ENCODE measurements at places on chromosomes 12 and 14.

DNA sequence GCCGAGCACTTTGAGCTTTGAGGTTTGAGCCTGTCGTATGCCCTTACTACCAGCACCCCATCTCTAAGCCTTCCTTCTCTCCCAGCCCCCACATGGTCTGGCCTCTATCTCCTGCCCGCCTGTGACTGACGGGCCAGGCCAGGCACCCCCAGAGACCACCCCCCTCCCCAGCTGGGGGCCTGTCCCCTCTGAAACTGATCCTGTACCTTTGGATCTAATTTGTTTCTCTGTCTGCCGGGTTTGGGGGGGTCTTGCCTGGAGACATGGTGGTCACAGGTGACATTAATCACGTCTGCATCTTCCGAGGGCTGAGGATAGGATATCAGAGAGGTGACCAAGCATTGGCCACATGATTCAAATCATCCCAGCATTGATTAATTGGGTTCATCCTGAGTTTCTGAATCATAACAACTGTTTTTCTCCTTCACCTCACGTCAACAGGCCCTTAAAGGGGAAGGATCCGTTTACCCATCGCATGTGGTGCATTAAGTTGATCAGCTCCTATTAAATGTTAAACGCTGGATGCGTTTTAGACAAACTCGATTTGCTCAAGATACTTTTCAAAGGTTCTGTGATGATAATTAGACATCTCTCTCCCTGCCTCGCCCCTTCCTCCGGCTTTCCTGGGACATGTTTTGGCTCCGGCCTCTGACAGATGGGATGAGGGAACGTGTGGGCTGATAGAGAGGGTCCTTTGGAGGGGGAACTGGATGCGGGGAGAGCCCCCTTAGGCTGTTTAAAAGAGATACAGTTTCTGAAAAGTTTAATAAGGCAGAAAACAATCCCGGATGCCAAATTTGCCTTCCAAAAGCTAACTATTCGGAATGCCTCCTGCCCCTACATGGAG, 63.3 kb upstream of the TBX3 start:
- no peaks in the 10 kb centered on the region for H3K4me1 ChIP-seq
- no peak for DNase-seq
- peaks cover 42% of the 10 kb centered on the region for H3K27me3 ChIP-seq
- H3K27ac ChIP-seq: no peak overlapping the region
- H3K4me3 ChIP-seq: no peak overlapping the region
- H3K36me3 ChIP-seq: no peaks in the 10 kb centered on the region

DNA sequence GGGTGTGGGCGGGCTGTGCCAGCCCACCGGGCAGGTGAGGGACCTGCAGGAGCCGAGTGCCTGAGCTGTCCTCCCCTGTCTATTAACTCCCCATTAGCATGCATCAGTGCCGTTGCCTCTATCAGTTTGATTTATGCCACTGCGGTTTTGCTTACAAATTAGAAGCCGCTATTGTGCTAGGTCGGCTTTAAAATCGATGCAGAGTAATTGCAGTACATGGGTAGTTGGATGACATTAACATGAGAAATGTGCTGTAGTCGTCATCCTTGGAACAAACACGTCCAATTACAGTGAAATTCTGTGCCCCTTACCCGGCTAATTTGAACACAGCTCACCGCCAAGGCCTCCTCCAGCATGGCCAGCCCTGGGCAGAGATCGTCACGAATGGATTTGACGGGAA, 145.8 kb downstream of the TSPAN9 start:
- no peaks in the 10 kb centered on the region for H3K36me3 ChIP-seq
- no peaks in the 10 kb centered on the region for H3K4me1 ChIP-seq
- DNase-seq: no peak
- no peak overlapping the region for H3K4me3 ChIP-seq
- H3K27ac ChIP-seq: no peak overlapping the region

GRCh38 chr12:103442822-103443221, 52.9 kb downstream of the C12orf42 start:
- peaks cover 4% of the 10 kb centered on the region for H3K27me3 ChIP-seq
- H3K27ac ChIP-seq: no peak overlapping the region
- no peak for DNase-seq
- H3K36me3 ChIP-seq: no peaks in the 10 kb centered on the region
- no peaks in the 10 kb centered on the region for H3K4me1 ChIP-seq
- no peak overlapping the region for H3K4me3 ChIP-seq

DNA sequence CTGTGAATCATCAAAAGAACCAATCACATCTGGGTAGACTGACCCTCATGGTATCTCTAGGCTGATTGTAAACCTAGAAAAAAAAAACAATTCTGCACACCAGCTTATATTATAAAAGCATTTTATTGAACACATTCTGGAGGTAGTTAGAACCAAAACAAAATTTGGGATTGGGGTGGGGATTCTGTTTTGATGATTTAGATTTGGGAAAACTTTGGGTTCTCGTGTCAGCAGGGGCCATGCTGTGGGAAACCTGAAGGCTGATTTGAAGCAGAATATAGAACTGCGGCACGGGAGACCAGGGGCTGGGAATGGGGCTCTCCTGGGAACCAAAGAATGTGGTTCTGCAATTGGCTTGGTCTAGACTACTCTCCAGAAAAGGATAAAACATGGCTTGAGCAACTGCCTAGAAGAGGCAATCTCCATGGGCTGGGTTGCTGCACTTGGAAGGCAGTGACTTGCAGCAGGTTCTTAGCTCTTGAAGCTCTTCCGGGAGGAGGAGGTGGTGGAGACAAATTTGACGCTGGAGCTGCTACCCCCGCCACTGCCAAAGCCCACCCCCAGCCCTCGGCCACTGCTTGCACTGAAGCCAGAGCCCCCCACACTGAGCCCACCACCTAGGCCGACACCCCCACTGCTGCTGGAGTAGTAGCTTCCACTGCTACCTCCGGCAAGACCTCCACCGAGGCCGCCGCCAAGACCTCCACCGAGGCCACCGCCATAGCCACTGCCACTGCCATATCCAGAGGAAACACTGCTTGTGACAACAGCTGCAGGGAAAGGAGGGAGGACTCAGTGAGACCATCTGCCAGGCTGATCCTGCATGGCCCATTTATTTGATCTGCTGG, 5.5 kb downstream of the KRT5 start:
- H3K36me3 ChIP-seq: no peaks in the 10 kb centered on the region
- peaks cover 28% of the 10 kb centered on the region for H3K27me3 ChIP-seq
- H3K4me3 ChIP-seq: no peak overlapping the region
- H3K4me1 ChIP-seq: no peaks in the 10 kb centered on the region
- DNase-seq: peak; percentile 7

DNA sequence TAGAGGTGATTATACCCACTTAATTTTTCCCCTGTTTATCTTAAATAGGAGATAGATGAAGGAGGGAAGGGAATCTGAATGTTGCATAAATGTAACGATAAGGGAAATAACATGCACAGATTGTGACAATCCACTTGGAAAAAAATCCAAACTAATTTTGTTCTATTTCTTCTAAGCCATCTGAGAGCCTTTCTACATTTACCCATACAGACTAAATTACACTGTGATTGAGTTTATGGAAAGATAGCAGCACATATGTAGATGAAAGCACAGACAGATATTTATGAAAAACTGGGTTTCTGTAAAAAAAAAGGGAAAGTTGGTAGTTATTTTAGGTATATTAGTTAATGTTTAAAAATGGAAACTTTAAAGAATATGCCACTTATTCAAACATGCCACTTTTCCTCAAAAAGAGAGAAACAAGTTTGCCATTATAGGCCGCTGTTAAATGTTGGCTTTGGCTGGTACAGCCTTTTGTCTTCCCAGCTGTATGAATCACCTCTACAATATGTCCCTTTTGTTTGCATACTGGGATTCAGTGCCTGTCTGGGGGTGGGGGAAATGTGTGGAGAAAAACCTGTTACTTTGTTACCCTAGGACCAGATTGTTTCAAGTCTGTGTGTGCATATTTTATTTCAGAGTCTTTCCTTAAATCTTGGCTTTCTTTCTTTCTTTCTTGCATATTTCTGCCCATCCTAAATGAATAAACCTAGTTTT, 470.2 kb upstream of the LMO3 start:
- H3K27ac ChIP-seq: no peak overlapping the region
- H3K4me3 ChIP-seq: no peak overlapping the region
- H3K27me3 ChIP-seq: no peaks in the 10 kb centered on the region
- H3K4me1 ChIP-seq: peaks cover 15% of the 10 kb centered on the region
- no peaks in the 10 kb centered on the region for H3K36me3 ChIP-seq

GRCh38 chr12:113290506-113290905, 44.4 kb downstream of the SLC8B1 start:
- no peak for DNase-seq
- peaks cover 1% of the 10 kb centered on the region for H3K36me3 ChIP-seq

DNA sequence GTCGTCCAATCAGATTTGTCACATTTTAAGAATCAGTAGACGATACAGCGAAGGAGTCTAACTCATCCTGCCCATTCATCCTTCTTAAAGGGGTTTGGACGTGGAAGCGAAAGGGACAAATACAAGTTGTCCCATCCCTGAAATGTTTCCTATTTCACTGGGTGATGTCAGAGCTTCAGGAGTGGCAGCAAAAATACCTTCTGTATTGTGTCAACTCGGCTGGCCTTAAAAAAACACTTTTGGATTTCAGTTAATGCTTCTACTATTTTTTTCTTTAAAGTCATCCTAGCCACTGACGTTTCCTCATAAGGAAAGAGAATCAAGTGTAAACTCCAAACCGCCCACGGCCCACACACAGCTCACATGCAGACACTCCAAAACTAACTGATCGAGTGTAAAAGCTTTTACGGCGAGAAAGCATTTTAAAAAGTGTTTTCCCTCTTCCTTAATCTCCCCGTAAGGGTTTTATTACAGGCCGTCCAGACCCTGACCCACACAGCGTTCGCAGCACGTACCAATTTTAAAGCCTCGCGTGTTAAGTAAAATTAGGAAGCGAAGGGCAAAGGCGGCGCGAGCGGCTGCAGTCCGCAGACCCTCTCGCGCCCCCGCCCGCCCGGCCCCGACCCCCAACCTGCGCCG, 593 bp downstream of the CFL2 start:
- peak overlapping the region; percentile 93 for H3K4me3 ChIP-seq
- no peak for DNase-seq
- H3K27ac ChIP-seq: peak overlapping the region; percentile 97
- H3K36me3 ChIP-seq: peaks cover 6% of the 10 kb centered on the region
- H3K4me1 ChIP-seq: peaks cover 9% of the 10 kb centered on the region
- H3K27me3 ChIP-seq: peaks cover 7% of the 10 kb centered on the region

DNA sequence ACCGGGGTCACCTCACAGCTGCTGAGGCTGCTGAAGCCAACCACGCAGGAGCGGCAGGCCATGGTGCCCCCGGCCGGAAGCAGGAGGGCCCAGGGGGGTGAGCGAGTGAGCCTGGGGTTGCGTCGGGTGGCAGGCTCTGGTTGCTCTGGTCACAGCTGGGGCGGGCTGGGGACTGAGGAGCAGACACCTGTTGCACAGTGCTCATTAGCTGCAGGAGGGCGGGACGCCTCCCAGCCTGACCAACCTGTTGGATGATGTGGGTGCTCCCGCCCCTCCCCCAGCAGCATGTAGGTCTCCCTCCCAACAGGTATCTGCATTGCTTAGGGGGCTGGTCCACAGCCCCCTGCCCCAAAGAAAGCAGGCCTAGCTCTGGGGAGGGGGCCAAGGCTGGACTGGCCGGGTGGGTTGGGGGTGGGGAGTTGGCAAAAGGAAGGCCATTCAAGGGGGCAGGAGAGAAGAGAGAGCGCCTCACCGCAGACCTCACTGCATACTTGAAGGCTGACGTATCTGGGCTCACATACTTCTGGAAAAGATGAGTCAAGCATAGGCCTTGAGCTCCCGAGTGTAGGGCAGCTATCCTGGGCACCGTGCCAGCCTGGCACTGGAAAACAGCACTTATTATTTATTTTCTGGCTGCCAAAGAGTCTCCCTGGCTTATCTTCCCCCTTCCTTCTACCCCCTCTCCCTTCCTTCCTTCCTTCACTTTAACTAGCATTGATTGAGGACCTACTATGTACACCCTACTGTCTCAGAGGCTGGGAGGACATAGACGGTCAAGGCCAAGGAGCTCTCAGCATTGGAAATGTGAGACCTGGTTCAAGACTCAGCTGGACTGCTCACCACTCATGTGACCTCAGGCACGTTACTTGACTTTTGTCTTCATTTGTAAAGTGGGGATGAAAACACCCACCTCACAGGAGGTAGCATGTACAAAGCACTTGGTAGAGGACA, at the start of gene KRT80:
TSS of gene KRT80 (minus strand) at position 174 of the 951 bp plus-strand sequence. CDS start at position 62, 112 bp downstream.
- H3K27me3 ChIP-seq: peaks cover 19% of the 10 kb centered on the region
- peak within 1 kb of the TSS; percentile 84 for H3K27ac ChIP-seq
- DNase-seq: no peak
- no peak within 1 kb of the TSS for H3K4me3 ChIP-seq

DNA sequence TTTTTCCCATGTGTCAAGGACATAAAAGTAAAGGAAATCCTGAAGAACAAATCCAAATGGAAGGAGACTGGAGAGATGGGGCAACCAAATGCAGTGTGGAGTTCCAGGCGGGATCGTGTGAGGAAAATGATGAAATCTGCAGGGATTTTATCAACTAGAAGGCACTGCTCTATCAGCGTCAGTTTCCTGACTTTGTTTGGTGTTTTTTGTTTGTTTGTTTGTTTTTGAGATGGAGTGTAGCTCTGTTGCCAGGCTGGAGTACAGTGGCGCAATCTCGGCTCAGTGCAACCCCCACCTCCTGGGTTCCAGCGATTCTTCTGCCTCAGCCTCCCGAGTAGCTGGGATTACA, 43.3 kb upstream of the GPR132 start:
- H3K36me3 ChIP-seq: no peaks in the 10 kb centered on the region
- H3K27me3 ChIP-seq: peaks cover 26% of the 10 kb centered on the region
- H3K4me1 ChIP-seq: peaks cover 3% of the 10 kb centered on the region
- no peak for DNase-seq

GRCh38 chr14:77067632-77068516, 30.2 kb upstream of the CIPC start:
- H3K36me3 ChIP-seq: no peaks in the 10 kb centered on the region
- no peaks in the 10 kb centered on the region for H3K27me3 ChIP-seq
- no peak overlapping the region for H3K4me3 ChIP-seq
- H3K4me1 ChIP-seq: peaks cover 8% of the 10 kb centered on the region
- no peak overlapping the region for H3K27ac ChIP-seq

DNA sequence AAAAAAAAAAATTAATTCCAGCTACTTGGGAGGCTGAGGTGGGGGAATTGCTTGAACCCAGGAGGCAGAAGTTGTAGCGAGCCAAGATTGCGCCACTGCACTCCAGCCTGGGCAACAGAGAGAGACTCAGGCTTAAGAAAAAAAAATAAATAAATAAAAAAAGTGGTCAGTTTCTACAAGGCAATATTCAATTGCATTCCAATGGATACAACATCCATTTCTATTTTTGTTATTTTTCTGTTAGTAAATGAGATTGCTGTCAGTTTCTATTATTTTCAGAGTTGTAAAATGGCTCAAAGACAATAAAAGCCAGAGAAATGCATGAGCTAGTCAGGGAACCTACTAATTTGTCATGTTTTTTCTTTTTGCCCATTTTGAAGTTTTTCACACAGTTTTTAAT, 119.2 kb downstream of the PDE3A start:
- H3K36me3 ChIP-seq: peaks cover 27% of the 10 kb centered on the region
- DNase-seq: no peak
- no peak overlapping the region for H3K4me3 ChIP-seq

- H3K4me3 ChIP-seq: no peak overlapping the region
- H3K27me3 ChIP-seq: peaks cover 24% of the 10 kb centered on the region
- no peaks in the 10 kb centered on the region for H3K4me1 ChIP-seq
- no peak for DNase-seq
- H3K27ac ChIP-seq: no peak overlapping the region
- no peaks in the 10 kb centered on the region for H3K36me3 ChIP-seq
Observed at GRCh38 chr14:104388011-104388521, 191.5 kb upstream of the C14orf180 start.
